ENCODE measurements at places on chromosomes 1 and 21.
A peak's percentile ranks its signal among the peaks of the same experiment; 100 is the strongest.

- DNase-seq, result no peak
Measured at GRCh38 chr1:212670301-212670700, 29.3 kb downstream of the BATF3 start.

GRCh38 chr1:208211921-208212843, 32.0 kb downstream of the PLXNA2 start:
- DNase-seq, result no peak

GRCh38 chr1:34874296-34874952, 14.9 kb upstream of the SMIM12 start:
- DNase-seq, result no peak

- DNase-seq, result no peak
Measured at GRCh38 chr1:25620701-25621350, 4.2 kb downstream of the MAN1C1 start.

DNA sequence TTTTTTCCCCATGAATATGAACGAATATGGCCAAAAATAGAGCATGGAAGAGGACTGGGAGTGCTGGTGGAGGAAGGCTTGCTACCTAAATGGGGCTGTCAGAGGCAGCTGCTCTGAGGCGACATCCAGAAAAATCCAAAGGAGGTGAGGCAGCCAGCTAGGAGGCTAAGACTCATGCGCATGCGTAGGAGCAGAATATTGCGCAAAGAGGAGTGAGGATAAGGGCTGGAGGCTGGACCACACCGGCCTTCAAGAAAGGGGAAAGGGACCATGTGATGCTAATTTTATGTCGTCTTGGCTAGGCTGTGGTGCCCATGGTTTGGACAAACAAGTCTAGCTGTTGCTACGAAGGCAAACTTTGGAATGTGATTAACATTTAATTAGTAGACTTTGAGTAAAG, 30.5 kb downstream of the HEYL start:
- no peak for DNase-seq

- peak; percentile 8 for DNase-seq
Measured at GRCh38 chr1:118963456-118964430, 24.4 kb downstream of the TBX15 start.

DNA sequence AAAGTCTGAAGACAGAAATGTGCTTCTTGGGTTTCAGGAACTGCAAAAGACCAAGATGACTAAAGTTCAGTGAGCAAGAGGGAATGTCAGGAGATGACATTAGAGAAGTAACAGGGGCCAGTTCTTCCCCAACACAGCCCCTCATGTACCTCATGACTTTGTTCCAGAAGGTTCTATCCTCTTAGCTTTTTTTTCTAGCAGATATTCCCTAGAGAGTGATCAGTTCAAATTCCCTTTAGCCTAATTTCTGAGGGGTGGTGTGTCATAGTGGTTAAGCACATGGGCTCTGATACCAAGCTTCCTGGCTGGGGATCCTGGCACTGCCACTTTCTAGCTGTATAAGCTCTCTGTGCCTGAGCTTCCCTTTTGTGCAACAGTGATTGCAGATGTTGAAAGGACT, 108.0 kb downstream of the LBR start:
- no peak for DNase-seq

DNA sequence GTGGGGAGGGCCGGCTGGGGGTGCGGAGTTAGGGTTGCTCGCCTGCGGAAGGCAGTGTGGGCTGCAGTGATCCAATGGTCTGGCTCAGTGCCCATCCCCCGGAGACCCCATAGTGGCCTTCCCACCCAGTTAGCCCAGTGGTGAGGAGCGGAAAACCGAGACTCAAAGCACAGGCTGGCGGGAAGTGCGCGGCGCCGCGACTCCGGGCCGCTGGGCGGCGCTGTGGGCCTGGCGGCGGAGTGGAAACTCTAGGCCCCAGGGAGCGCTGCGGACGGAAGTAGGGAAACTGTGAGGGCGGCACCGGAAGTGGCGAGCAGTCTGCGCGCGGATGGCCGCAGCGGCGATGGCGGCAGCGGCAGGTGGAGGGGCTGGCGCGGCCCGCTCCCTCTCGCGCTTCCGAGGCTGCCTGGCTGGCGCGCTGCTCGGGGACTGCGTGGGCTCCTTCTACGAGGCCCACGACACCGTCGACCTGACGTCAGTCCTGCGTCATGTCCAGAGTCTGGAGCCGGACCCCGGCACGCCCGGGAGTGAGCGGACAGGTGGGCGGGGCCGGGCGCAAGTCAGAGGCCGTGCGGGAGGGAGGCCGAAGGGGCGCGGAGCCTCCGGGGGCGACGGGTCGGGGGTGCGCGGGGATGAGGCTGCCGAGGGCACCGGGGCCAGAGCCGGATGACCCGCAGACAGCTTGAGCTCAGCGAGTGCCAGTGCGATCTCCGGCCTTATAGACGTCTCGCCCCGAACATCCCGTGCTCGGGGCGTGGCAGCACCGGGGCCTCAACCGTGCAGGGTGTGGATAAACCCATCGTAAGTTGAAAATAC, at the start of gene ADPRS:
Gene ADPRS (plus strand): TSS at position 316 of the 816 bp plus-strand sequence. CDS start 13 bp downstream, at position 329.
- peak; percentile 88 for DNase-seq

Data from T1000 (cell line).